Natural killer cell treated with Interleukin-12 subunit alpha and Interleukin-12 subunit beta and Interleukin-15 and Interleukin-18, amount 100 ng/mL, for 72 hours (primary cell): ENCODE measurements at places on chromosomes 6 and 20. TPM values are rescaled to one million over a fixed set of nuclear protein-coding genes. Genes with fewer than 3 reads are reported as not detected.

The PXMP4 gene
- 6.9 TPM for total RNA-seq

DNA sequence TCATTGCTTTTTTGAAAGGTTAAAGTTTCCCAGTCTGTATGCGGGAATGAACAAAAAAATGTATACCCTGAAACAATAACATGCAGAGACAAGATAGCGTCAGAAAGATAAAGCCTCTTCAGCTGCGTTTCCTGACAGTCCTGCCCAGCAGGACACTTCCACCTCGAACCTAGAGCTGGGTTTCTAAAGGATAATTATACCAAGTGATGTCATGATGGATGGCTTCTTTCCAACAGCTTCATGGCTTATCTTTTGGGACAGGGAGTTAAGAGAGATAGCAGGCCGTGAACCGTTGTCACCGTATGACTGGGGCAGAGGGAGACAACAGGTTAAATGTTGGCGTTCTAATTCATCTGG is 267.6 kb upstream of the SGK1 start:
- no peak for DNase-seq

- DNase-seq, result no peak
Observed at GRCh38 chr6:106535012-106535411, 94.3 kb downstream of the RTN4IP1 start.

The FAM50B gene
- total RNA-seq, result 5.3 TPM

The ELOVL4 gene
- 0.74 TPM for total RNA-seq

- DNase-seq, result no peak
Observed at GRCh38 chr6:160378218-160378617, 30.0 kb downstream of the SLC22A3 start.

The PTPRT gene
- not detected for total RNA-seq

GRCh38 chr6:126764104-126764503 is 354.4 kb upstream of the RSPO3 start:
- no peak for DNase-seq

DNA sequence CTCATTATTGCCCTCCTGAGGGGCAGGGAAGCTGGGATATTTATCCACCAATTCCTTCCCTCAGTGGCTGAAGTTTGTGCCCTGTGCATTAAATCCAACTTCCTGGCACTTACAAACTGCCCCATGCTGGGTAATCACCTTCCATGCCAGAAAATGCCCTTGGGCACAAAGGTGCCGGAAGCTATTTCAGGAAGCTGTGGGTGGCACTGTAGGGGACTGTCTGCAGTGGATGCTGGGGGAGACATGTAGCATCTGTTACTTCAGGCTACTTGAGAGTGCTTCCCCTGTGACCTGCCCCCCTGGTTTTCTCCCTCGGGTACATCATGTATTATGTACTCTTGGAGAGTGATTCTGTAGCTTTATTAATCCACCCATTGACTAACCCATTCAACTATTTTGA is 24.7 kb upstream of the RALGAPA2 start:
- DNase-seq, result no peak

GRCh38 chr6:121608270-121608669 is 172.8 kb downstream of the GJA1 start:
- DNase-seq, result no peak
